ENCODE measurements at places on chromosomes 7 and 10.

GRCh38 chr10:77649333-77650331 lies 12.0 kb upstream of the KCNMA1 start:
- no peak for DNase-seq

DNA sequence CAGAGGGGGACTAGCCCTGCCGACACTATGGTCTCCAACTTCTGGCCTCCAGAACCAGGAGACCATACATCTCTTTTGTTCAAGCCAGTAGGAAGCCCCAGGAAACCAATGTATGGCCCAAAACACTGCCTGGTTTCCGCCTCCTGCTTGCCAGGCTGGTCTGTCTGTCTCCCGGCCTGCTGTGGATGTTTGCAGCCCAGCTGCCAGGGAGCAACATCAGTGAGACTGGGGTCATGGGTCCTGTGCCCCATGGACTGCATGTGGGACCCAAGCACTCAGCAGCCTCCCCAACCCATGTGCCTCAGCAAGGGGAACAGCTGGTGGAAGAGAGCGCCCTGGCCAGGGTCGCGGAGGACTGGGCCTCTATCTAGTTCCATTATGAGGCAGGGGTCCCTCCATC lies 33.4 kb upstream of the NUB1 start:
- DNase-seq = no peak

DNA sequence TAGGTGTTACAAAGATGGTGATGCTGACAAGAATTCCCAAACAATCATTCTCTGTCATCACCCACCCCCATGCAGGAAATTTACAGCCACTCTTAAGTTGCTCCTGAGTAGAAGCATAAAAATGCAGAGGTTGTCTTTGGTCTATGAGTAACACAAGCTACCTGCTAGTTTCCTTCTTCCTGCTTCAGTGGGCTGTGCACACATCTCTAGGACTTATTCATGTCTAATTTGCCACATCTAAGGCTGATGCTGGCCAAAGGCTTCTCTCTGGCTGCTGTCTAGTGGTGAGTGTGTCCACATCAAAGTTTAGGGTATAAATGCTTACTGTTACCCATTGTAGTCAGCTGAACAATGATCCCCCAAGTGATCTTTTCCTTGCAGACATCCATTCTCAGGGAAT lies 662.5 kb downstream of the TYW1 start:
- DNase-seq = no peak

GRCh38 chr10:102660888-102661657 lies 16.8 kb downstream of the TRIM8 start:
- peak; percentile 71 for DNase-seq

DNA sequence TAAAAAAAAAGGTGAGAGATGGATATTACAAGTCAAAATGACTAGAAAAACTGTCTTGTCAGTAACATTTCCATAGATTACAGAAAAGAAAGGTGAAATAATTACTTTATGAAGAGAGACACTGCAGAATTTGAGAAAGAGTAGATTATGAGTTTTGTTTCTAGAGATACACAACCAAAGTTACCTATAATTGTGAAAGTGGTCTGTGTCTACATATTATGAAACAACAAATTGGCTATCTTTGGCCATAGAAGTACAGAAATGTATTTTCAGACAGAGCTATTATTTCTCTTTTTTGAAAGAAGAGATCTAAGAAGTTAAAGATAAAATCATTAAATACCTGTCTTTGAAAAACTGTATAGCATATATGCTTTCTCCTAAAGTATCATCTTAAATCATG lies 30.1 kb downstream of the KCND2 start:
- no peak for DNase-seq

GRCh38 chr10:118467200-118467599 lies 125.1 kb upstream of the FAM204A start:
- no peak for DNase-seq

- no peak for DNase-seq
These were observed 122.3 kb upstream of the GALNT17 start for GRCh38 chr7:71009636-71010035.

- DNase-seq = no peak
These were observed 23.1 kb upstream of the XRCC2 start for GRCh38 chr7:152699079-152699478.

DNA sequence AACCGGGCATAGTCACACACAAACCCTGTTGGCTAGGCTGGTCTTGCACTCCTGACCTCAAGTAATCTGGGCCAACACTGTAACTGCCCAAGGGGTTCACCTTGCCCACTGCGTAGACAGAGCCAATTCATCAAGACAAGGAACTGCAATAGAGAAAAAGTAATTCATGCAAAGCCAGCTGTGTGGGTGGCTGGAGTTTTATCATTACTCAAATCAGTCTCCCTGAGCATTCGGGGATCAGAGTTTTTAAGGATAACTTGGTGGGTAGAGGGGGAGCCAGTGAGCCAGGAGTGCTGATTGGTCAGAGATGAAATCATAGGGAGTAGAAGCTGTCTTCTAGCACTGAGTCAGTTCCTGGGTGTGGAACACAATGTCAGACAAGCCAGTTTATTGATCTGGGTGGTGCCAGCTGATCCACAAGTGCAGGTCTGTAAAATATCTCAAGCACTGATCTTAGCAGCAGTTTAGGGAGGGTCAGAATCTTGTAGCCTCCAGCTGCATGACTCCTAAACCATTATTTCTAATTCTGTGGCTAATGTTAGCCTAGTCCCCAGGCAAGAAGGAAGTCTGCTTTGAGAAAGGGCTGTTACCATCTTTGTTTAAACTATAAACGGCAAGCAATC lies 15.6 kb upstream of the FXYD4 start:
- DNase-seq = no peak

DNA sequence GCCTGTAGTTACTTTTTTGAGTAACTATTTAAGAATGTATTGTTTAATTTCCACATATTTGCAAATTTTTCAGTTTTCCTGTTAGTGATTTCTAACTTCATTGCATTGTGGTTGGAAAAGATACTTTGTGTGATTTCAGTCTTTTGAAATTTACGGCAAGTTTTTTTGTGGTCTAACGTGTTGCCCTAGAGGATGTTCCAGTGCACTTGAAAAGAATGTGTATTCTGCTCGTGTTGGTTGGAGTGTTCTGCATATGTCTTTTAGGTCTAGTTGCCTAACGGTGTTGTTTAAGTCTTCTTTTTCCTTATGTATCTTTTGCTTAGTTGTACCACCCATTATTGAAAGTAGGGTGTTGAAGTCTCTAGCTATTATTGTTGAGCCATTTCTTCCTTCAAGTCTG lies 59.7 kb downstream of the LCOR start:
- no peak for DNase-seq

DNA sequence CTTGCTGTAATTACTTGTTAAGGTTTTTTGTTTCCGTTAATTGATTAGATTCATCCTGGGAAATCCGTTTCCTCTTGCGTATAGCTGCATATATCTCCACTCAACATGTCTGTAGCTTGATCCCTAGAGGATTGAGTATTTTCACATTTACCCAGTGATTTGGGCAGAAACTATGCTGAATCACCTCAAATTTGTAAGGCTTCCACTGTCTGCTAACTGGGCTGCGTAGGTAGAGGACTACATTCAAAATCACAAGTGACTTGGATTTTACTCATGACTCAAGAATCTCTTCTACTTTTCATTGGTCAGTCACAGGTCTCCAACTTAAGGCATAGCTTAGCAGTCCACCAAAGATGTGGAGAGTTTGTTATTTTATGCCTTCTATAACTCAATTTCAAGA lies 141.8 kb downstream of the POLR1F start:
- no peak for DNase-seq

DNA sequence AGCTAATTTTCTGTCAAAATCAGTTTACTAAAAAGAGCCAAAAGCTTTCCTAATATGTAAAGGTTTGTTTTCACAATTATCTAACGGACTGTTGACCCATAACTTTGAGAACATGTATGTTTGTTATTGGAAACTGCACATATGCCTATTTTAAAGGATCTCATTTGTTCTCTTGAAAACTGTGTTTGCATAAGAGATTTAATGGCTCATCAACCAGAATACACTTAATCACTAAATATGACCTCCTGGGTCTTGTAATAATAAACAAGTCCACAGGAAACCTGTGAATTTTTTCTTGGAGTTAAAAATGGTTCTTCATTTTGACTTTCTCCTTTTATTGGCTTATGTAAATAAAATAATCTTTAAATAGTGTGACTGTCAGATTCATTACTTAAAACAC lies 48.3 kb upstream of the STEAP1B start:
- no peak for DNase-seq

- DNase-seq = no peak
These were observed 46.9 kb upstream of the STK17A start for GRCh38 chr7:43535810-43536585.

DNA sequence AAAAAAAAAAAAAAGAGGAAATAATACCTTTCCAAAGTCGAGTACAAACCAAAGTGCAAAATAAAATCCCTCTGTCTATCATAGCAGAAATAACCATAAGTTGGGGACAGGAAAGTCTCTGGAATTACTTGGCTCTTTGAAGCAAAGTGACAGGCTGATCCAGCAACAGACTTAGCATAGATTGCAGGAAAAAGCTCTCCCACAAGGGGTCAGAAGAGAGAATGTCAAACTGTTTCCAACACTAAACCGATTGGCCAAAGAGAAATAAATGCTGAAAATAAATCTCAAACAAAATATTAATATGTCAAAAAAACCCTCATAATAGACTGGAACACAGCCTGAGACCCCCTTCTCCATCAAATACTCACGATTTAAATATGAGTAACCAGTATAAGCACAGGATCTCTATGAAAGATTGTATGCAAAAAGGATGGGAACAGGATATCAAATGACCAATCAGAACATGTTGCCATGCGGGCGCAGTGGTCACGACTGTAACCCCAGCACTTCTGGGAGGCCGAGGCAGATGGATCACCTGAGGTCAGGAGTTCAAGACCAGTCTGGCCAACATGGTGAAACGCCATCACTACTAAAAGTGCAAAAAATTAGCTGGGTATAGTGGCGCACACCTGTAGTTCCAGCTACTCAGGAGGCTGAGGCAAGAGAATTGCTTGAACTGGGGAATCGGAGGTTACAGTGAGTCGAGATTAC lies 1000.7 kb upstream of the LRRN3 start:
- peak; percentile 2 for DNase-seq

DNA sequence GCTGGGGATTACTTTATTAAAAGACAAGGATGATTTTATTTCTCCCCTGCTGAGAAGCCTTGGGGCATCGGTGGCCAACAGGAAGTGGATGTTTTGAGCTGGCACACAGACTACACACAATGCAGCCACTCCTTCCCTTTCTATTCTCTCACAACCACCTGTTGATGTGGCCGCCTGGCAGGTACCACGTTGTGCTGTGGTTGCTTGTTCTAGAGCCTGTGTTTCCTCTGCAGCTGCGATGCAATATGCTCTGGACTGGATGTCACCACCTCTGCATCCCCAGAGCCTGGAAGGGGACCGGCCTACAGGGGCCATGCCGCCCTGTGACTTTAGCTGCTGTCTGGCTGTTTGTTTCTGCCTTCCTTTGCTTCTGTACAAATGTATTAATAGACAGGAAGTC lies 195.7 kb upstream of the CELF2 start:
- DNase-seq = no peak

GRCh38 chr7:104943502-104944343 lies 70.3 kb upstream of the KMT2E start:
- peak; percentile 51 for DNase-seq

GRCh38 chr7:70698219-70698832 lies 433.6 kb upstream of the GALNT17 start:
- DNase-seq = peak; percentile 35

DNA sequence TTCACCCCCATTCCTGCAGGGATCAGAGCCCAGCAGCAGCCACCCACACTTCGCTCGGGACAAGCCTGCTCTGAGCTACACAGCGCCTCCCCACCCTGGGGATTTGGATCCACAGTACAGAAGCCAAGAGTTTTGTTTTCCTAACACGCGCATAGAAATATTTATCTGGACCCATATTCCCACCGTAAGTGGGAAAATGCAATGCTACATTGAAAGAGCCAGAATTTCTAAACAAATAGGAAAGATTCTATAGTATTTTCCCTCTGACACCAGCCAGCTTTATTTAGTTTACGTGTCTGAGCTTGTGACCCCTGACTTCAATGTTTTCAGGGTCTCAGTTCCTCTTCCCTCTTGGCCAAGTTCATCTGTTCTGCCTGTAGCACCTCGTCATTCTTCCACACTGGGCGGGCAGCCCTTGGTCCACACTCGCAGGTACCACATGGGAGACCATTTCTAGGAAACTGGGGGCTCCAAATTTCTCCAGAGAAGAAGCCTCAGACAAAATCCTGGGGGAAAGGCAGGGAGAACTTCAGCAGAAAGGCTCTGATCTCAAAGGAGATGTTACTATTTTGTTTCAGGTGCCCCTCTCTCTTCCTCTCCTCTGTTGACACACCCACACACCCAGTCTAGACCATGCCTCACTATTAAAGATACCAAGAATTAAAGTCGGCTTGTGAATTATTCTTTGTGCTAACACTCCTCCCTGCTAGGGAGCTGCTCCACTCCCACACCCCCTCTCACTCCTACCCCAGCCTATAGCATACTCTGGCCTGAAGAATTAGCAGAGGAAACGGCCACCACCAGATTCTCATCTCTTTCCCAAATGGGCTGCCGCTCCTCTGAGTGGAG lies 116.0 kb upstream of the PCGF5 start:
- no peak for DNase-seq

DNA sequence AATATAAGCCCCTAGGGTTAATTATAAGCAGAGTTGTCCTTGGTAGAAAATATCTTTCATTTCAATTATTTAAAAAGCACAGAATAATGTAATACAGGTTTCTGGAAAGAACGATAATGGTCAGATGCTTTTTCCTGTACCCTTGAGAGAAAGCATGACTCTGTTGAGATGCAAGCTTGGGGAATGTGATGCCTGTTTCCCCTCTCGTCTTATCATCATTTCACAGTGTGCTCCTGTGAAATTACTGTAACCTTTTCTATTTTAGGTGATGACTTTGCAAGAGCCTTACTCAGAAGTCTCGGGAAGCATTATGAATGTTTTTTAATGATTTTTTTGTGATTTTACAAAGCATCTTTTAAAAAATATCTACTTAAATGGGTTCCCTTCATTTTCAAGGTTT lies 243.0 kb downstream of the POLR1F start:
- DNase-seq = no peak

DNA sequence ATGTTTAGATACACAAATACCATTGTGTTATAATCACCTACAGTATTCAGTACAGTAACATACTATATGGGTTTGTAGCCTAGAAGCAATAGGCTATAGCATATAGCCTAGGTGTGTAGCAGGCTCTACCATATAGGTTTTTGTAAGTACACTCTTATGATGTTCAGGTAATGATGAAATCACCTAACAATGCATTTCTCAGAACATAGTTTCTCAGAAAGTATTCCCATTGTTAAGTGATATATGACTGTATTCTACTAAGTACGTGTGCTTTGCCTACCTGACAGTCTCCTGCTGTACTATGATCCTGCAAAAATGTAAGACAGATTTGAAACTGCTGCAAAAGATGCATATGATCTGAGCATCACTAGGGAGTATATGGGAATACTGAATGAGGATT lies 137.9 kb downstream of the JAZF1 start:
- no peak for DNase-seq

DNA sequence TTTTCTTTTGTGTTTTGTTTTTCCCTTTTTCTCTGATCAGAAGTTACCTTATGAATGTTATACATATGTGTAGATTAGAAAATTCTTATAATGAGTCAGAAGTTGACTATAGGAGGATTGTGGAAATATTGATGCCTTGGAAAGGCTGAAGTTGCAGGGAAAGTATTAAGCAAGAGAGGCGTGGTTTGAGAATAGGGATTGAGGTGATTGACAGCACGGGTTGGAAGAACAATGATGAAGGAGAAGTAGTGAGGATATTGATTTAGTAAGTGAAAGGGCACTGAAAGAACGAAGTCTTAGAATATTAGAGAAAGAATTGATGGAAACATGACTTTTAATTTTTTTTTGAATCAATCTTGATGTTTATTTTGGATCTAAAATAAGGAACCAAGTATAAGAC lies 176.0 kb downstream of the EXOC4 start:
- DNase-seq = no peak
